H9 (cell line): ENCODE measurements at places on chromosomes 5 and 9.

- DNase-seq: no peak
These were observed 26.6 kb downstream of the ERAP2 start for GRCh38 chr5:96902876-96903275.

GRCh38 chr5:39342460-39342859 lies 21.8 kb downstream of the C9 start:
- no peak for DNase-seq

DNA sequence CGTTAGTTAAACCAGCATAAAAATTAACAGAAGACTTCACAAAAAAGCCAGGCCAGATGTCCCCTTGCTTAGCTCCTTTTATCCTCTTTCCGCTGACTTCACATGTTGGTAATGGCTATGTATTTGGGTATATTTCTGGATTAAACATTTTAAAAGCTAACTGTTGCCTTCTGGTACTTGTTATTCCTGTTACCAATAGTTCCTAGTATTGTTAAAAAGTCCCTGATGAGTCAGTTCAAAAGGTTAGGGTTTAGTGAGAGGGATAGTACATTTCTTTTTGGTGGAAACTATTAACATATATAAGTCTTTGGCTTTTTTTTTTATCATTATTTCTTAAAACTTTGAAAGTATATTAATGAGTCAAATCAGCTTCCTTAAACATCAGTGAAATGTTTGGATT lies 103.2 kb upstream of the ELL2 start:
- DNase-seq: no peak

GRCh38 chr9:109906766-109907382 lies 126.9 kb downstream of the PALM2AKAP2 start:
- DNase-seq: no peak

GRCh38 chr5:132070460-132071337 lies 2.9 kb upstream of the CSF2 start:
- DNase-seq: no peak

GRCh38 chr9:27489087-27489876 lies 34.8 kb upstream of the IFNK start:
- DNase-seq: no peak

DNA sequence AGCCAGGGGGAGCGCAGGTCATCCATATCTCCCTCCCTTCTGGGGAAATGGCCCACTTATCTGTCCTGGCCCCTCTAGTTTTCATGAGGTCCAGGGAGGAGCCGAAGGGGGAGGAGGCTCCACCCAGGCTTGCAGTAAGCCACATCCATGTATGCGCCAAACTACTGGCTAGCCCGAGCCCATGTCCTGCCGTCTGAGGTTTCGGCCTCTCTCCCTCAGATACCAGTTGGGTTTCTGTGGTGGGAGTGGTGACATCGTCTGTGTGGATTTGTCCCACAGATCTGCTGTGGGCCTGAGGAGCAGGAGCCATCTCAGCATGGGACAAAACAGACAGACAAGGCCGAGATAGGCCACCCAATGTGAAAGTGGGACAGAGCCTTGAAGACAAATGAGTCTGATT lies 78.3 kb upstream of the ORM1 start:
- no peak for DNase-seq

GRCh38 chr5:54234304-54234933 lies 76.0 kb downstream of the ARL15 start:
- no peak for DNase-seq

DNA sequence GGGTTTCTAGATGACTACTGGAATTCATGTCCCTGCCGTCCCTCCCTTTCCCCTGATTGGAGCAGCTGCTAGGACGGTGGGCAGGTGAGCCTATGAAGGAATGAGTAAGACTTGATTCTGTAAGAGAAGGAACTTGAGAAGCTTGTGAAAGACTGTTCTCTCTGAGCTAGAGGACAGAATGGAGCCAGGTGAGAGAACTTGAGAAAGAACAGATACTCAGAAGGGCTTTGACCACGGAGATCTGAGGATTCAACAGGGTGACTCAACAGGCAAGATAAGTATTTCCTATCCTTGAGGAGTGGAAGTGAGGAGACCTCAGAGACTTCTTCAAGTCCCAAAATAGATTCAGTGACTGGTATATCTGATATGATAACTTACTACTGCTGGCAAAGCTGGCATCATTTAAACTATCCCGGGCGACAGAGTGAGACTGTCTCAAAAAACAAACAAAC lies 41.9 kb downstream of the HSDL2 start:
- no peak for DNase-seq

DNA sequence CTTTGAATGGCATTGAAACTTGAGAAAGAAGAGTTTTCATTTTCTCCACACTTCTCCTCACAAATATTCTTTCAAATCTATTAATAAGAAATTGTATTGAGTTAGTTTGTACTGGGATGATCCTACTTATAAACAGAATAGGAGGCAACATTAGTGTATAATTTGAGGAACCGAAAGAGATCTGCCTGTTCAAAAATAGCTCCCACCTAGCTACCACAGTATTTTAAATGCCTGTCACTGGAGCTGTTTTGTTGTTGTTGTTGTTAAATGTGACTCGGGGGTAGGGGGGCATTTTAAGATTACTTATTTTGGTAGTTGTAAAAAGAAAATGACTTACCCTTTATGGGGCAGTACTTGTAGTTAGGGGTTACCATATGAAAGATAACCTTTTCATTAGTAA lies 20.1 kb upstream of the HAPLN1 start:
- no peak for DNase-seq

DNA sequence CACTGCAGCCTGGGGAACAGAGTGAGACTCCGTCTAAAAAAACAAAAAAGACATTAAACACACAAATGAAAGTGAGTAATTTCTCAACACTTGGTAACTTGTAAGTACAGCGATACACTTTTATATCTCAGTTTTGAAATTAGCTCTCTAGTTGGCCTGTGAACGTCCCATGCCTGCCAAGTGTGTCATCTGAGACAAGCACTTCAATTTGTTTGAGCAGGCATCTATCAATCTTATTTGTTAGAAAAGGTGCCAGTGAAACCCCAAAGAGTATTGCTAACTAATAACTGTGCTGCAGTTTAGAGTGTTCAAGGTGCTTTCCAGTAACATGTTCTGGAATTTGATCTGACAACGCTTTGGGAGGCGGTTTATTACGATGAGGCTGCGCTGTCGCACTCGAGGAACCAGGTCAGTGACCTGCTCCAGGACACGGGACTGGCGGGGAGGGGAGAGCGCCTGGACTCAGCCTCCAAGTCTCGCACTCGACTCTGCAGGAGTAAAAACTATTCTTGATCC lies 1.1 kb upstream of the SPIN1 start:
- no peak for DNase-seq

- no peak for DNase-seq
These were observed 481.5 kb downstream of the NFIB start for GRCh38 chr9:13832446-13832845.

- DNase-seq: no peak
These were observed 27.9 kb downstream of the C1QTNF2 start for GRCh38 chr5:160342413-160342941.

DNA sequence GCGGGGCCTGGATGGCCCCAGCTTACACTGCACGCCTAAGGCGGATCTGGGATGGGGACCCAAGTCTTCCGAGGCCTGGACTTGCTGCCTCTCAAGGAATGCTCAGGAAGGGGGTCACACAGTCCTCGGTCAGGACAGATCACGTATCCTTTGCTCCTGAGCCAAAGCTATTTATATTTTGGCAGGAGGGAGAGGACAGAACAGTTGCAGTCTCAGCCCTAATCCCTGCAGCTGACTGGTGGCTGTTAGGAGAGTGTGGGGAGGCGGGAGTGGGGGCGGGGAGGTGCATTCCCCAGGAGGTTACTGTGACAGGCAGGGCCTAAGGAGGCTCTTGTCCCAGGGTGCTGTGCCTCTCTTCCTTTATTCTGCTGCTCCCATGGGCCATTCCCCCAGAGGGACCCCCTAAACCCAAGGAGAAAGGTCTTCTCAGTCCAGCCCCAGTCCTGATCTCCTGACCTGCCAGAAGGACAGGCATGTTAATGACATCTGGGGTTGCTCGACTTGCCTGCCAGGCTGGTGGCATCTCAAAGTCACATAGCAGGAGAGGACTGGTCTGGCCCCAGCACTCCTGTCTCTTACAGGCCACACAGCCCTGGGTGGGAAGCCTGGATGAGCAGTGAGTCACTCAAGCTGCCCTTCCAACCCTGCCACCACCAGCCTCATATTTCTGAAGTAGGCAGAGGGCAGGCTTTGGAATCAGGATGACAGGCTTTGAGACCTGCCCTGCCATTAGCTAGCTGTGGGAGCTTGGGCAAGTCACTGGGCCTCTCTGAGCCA lies 51.9 kb downstream of the COL27A1 start:
- no peak for DNase-seq

GRCh38 chr5:79011869-79012268 lies 26.8 kb upstream of the ARSB start:
- no peak for DNase-seq
